ENCODE measurements at places on chromosomes 2 and 18.

GRCh38 chr18:23934252-23934651 is 80.3 kb upstream of the TTC39C start:
- DNase-seq: no peak

- no peak for DNase-seq
These were observed 97.0 kb upstream of the EPAS1 start for GRCh38 chr2:46200100-46200690.

- no peak for DNase-seq
These were observed 905.1 kb downstream of the NRXN1 start for GRCh38 chr2:50126845-50127244.

DNA sequence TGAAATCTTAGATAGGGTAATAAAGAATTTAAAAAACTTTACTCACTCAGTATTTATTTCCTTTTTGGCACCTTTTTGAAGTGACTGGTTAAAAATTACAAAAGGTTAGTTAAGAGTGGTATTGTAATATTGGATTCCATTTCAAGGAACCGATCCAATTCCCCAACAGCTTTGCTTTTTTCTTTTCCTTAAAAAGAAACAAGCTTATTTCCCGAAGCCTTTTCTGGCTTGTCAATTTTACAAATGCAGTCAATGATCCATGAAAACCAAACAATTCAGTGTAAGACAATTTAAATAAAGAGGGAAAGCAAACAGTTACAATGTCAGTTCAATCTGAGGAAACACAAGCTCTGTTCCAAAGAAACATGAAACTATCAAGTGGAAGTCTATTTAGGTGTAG is 200.2 kb downstream of the RIT2 start:
- DNase-seq: no peak

DNA sequence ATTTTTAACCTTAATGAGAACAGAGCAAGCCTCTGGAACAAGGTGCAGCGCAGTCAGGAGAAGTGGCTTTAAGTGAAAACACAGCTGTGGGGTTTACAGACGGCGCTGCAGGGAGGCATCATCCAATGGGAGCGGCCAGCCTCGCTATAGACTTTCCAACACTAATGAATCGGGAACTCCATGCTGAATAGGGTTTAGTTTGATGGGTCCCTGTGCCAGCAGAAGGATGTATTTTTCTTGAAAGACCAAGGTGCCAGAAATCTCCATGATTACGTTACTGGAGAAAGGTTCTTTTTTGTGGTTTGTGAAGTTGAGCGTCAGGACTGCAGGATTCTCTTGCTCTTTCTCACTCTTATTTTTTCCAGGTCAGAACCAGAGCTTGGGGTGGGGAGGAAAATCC is 87.9 kb upstream of the ALPP start:
- DNase-seq: no peak

DNA sequence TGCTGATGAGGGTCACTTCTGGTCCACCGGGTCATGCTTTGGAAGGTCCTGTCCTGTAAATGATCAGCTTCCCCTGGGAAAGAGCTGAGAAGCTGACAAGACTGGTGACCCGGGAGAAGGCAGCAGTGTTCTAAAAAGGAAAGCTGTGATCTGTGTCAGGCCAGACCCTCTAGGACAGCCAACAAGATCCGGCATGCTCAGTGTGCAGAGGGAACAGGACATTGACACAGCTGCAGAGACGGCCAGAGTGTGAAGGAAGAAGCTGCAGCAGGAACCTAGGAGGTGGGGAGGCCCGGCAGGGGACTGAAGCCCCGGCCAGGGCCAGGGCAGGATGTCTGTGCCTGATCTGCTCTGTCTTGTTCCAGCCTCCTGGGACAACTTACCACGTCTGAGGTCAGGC is 372.7 kb upstream of the ID2 start:
- no peak for DNase-seq

- DNase-seq: no peak
These were observed at the start of gene KCNJ13 for GRCh38 chr2:232776435-232776834. TSS of gene KCNJ13 (minus strand) at chr2:232776565. CDS start at chr2:232771362, 5,203 bp downstream.

- no peak for DNase-seq
These were observed 15.8 kb upstream of the CYP1B1 start for GRCh38 chr2:38091760-38092159.

Measured in GM04503 (cell line).